Left ventricle myocardium inferior (tissue), 1 donor: ENCODE measurements at places on chromosomes 12 and 14. TPM values are rescaled to one million over a fixed set of nuclear protein-coding genes. Genes with fewer than 3 reads are reported as not detected.

GRCh38 chr12:71642264-71642663 lies 21.4 kb downstream of the ZFC3H1 start:
- peaks cover 16% of the 10 kb centered on the region for H3K4me1 ChIP-seq
- no peak overlapping the region for H3K27ac ChIP-seq
- no peak for DNase-seq
- H3K4me3 ChIP-seq: no peak overlapping the region
- no peaks in the 10 kb centered on the region for H3K27me3 ChIP-seq

DNA sequence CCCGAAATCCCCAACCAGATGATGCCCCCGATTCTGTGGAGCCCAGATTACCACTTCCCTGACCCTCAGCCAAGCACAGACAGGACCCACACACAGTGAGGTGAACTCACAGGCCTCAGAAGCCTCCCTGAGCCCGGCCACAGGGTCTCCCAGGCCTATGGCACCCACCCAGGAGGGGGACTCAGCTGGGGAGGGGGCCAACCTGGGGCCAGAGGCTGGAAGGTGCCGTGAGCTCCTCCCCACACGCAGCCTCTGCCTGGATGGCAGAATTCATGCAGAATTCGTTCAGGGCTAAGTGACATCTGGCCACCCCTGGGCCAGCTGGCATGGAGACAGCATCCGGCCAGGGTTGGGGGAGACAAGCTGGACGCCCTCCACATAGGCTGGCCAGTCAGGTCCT lies 11.8 kb downstream of the TMEM179 start:
- H3K27ac ChIP-seq: no peak overlapping the region
- DNase-seq: peak; percentile 11
- no peak overlapping the region for H3K4me3 ChIP-seq
- peaks cover 52% of the 10 kb centered on the region for H3K27me3 ChIP-seq

DNA sequence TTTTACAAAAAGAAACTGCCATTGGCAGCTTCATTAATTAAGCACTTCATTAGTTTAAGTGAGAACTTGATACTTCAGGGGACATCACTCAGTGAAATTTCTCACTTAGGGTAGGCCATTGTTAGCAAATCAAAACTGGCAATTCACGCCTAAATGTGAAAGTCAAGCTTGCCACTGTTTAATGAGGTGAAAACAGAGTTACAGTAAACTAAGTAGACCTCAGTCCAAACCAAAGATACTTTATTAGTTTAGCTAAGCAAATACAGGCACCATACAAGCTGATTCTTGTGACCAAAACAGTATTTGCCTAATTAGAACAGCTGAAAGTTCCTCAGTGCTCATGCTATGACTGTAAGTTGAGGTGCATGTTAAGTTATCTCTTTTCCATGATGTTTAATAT lies 176.5 kb upstream of the CPNE8 start:
- H3K27ac ChIP-seq: no peak overlapping the region
- no peaks in the 10 kb centered on the region for H3K36me3 ChIP-seq
- H3K4me3 ChIP-seq: no peak overlapping the region
- H3K27me3 ChIP-seq: no peaks in the 10 kb centered on the region
- no peaks in the 10 kb centered on the region for H3K4me1 ChIP-seq

GRCh38 chr14:76375484-76375883 lies 453 bp upstream of the ESRRB start:
- peaks cover 76% of the 10 kb centered on the region for H3K27me3 ChIP-seq
- peaks cover 14% of the 10 kb centered on the region for H3K4me1 ChIP-seq
- no peak overlapping the region for H3K27ac ChIP-seq

- no peak overlapping the region for H3K4me3 ChIP-seq
- H3K27me3 ChIP-seq: no peaks in the 10 kb centered on the region
- no peak overlapping the region for H3K27ac ChIP-seq
- no peak for DNase-seq
Observed at GRCh38 chr12:87413784-87414183, 615.4 kb downstream of the C12orf50 start.

DNA sequence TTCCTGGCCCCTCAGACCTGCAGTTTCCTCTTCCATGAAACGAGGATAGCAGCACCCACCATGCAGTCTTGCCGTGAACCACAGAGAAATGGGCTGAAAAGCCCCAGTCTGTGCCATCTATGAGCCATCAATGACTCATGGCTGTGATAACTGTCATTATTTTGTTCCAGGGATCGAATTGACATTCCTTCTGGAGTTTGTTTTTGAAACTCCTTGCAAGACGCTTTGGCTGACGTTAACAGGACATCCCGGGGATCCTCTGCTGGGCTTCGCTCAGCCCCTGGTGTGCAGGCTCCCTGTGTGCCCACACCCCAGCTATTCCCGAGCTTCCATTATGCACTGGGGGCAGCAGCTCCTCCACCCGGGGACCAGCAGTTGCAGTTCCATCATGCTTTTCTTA lies 33.8 kb downstream of the MMAB start:
- no peak overlapping the region for H3K27ac ChIP-seq
- no peaks in the 10 kb centered on the region for H3K4me1 ChIP-seq
- H3K27me3 ChIP-seq: no peaks in the 10 kb centered on the region
- no peak for DNase-seq
- peaks cover 25% of the 10 kb centered on the region for H3K36me3 ChIP-seq
- H3K4me3 ChIP-seq: no peak overlapping the region

DNA sequence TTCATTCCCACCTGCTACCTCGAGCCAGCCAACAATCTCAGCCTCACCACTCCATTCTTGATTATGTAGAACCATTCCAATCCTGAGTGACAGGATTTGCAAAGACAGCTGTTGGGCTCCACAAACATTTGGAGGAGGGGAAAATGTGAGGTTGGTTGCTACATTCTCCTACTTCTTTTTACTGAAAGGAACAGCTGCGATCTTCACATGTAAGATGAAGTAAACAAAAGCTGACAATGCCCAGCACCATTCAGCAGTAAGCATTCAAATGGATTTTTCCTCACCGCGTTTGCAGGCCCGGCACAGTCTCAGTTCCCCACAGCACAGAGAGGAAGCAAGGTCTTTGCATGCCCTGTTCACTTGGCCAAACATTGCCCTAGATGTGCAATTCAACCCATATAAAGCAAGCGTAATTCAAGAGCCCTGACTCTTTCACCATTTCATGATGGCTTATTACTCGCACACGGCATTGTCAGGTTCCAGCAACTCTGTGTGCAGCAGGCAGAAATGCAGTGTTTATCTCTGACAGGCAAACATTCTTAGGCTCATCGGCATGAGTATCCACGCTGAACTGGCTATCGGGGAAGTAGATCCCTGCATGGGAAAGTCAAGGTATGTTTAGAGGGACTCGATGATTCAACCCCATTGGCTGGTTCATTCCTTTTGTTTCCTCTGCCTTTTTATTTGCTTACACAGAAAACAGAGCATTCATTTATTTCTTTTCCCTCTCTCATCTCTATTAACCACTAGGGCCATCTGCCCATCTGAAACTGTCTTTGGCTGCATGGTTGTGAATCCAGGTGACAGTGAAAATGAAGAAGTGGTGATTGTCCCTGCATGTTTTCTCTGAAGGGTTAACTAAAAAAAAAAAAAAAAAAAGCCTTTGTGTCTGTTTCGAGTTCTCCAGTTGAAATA lies 236.1 kb upstream of the PLEKHG7 start:
- H3K4me1 ChIP-seq: peaks cover 51% of the 10 kb centered on the region
- no peaks in the 10 kb centered on the region for H3K36me3 ChIP-seq
- DNase-seq: no peak

- DNase-seq: no peak
- H3K27ac ChIP-seq: no peak overlapping the region
- H3K4me3 ChIP-seq: no peak overlapping the region
- no peaks in the 10 kb centered on the region for H3K27me3 ChIP-seq
Observed at GRCh38 chr12:109189291-109189690, 72.9 kb downstream of the ACACB start.

- no peak for DNase-seq
- H3K36me3 ChIP-seq: no peaks in the 10 kb centered on the region
- H3K4me1 ChIP-seq: no peaks in the 10 kb centered on the region
- H3K27ac ChIP-seq: no peak overlapping the region
- H3K4me3 ChIP-seq: no peak overlapping the region
- no peaks in the 10 kb centered on the region for H3K27me3 ChIP-seq
Observed at GRCh38 chr12:76495556-76495955, 64.0 kb downstream of the OSBPL8 start.

GRCh38 chr12:44358636-44359035 lies 517.5 kb downstream of the NELL2 start:
- DNase-seq: no peak
- H3K4me3 ChIP-seq: no peak overlapping the region
- H3K27me3 ChIP-seq: no peaks in the 10 kb centered on the region
- H3K36me3 ChIP-seq: no peaks in the 10 kb centered on the region
- no peak overlapping the region for H3K27ac ChIP-seq

- H3K36me3 ChIP-seq: no peaks in the 10 kb centered on the region
- H3K27me3 ChIP-seq: no peaks in the 10 kb centered on the region
- no peak for DNase-seq
- no peak overlapping the region for H3K27ac ChIP-seq
- no peaks in the 10 kb centered on the region for H3K4me1 ChIP-seq
- no peak overlapping the region for H3K4me3 ChIP-seq
Observed at GRCh38 chr12:32944195-32944594, 47.6 kb upstream of the PKP2 start.

GRCh38 chr14:60789656-60790055 lies 55.1 kb downstream of the MNAT1 start:
- H3K27ac ChIP-seq: no peak overlapping the region
- no peaks in the 10 kb centered on the region for H3K27me3 ChIP-seq
- no peak for DNase-seq
- H3K4me3 ChIP-seq: no peak overlapping the region
- H3K4me1 ChIP-seq: no peaks in the 10 kb centered on the region

GRCh38 chr12:55060470-55060869 lies 40.7 kb downstream of the NEUROD4 start:
- no peaks in the 10 kb centered on the region for H3K36me3 ChIP-seq
- no peaks in the 10 kb centered on the region for H3K4me1 ChIP-seq
- no peak overlapping the region for H3K27ac ChIP-seq

DNA sequence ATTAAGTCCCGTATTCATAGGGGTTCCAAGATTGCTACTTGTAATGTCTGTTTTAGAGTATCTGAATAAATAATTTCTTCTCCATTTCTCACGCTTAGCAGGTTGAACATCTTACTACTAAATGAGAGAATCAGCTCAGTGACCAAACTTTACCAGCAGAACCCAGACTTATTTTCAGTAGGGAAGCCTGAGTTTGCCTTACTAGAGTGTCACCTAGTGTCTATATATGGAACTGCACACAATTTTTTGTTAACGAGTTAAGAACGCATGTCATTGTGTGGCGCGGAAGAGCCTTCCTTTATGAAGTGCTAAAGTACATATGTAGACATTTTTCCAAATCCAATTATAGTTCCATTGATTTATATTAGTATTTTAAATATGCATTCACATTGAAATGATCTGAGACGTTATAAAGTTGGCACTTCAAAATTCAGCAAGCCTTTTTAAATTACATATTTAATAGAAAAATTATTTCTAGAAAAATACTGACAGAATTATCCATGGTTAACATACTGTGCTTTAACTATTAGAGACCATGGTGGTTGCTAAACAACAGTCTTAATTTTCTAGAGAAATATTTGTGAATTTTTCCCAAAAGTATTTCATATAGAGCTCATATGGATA lies 88.3 kb downstream of the RPS29 start:
- H3K27me3 ChIP-seq: peaks cover 57% of the 10 kb centered on the region
- no peak overlapping the region for H3K27ac ChIP-seq
- H3K4me1 ChIP-seq: no peaks in the 10 kb centered on the region
- DNase-seq: no peak
- no peaks in the 10 kb centered on the region for H3K36me3 ChIP-seq

DNA sequence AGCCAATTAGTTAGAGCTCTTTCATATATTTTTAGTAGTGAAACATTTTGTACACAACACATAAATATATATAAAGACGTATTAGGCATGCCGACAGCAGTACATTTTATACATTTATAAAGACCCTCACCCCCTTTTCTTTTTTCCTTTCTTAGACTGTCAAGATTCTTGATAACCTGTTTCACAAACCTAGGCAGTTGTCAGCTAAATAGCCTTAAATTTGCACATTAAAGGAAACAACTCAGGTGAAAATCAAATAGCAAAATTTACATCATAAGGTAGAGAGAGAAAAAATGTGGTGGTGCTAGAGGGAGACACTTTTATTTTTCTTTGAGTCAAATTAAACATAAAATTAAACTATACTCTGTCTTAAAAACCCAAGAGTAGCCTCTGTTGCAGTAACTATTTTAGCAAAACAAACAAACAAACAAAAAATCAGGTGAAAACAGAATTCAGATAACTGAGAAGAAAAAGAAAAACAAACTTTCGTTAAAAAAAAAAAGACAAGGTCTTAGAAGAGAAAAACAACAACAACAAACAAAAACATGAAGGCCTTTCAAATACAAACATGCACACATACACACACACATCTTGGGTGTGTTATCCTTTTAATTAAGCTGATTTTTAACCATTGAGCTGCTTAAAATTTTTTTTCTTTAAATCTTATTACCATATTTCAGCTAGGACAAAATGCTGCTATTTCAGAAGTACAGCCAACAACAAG lies 23.1 kb upstream of the SLC7A8 start:
- H3K4me1 ChIP-seq: no peaks in the 10 kb centered on the region
- no peaks in the 10 kb centered on the region for H3K36me3 ChIP-seq
- DNase-seq: no peak
- H3K4me3 ChIP-seq: no peak overlapping the region
- no peak overlapping the region for H3K27ac ChIP-seq

- no peak for DNase-seq
- H3K36me3 ChIP-seq: no peaks in the 10 kb centered on the region
- H3K4me3 ChIP-seq: no peak overlapping the region
- no peaks in the 10 kb centered on the region for H3K27me3 ChIP-seq
- peaks cover 9% of the 10 kb centered on the region for H3K4me1 ChIP-seq
Observed at GRCh38 chr14:85444635-85445034, 85.3 kb upstream of the FLRT2 start.

DNA sequence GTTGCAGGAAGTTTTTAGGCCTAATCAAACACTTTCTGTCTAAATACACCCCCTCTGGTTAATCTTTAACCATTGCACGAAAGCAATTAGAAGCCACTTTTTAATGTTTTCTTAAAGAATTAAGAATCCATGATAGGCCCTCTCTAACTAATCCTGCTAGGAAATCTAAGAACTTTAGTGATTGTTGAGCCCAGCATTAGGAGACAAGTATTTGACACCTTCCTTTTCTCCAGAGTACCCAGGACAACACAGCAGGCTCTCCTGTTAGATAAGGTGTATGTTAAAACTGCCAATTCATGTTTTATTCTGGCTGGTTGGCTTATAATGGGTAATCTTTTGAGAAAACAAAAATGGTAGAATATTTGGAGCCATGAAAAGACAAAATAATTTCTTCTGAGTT lies 95.0 kb downstream of the ALX1 start:
- no peaks in the 10 kb centered on the region for H3K36me3 ChIP-seq
- no peak for DNase-seq
- no peaks in the 10 kb centered on the region for H3K27me3 ChIP-seq
- no peak overlapping the region for H3K27ac ChIP-seq
- H3K4me3 ChIP-seq: no peak overlapping the region
- no peaks in the 10 kb centered on the region for H3K4me1 ChIP-seq

GRCh38 chr12:80715713-80716249 lies 931 bp upstream of the MYF5 start:
- H3K27ac ChIP-seq: no peak overlapping the region
- H3K36me3 ChIP-seq: no peaks in the 10 kb centered on the region
- no peak for DNase-seq
- no peaks in the 10 kb centered on the region for H3K4me1 ChIP-seq

The ACOT4 gene
- total RNA-seq: 0.77 TPM

The FANCM gene
- 2.7 TPM for total RNA-seq

The DAO gene
- total RNA-seq: not detected

The JDP2 gene
- 21.9 TPM for total RNA-seq

The RNF212B gene
- total RNA-seq: not detected

The ANKRD33 gene
- not detected for total RNA-seq
